ENCODE measurements at places on chromosomes 6 and 20.

DNA sequence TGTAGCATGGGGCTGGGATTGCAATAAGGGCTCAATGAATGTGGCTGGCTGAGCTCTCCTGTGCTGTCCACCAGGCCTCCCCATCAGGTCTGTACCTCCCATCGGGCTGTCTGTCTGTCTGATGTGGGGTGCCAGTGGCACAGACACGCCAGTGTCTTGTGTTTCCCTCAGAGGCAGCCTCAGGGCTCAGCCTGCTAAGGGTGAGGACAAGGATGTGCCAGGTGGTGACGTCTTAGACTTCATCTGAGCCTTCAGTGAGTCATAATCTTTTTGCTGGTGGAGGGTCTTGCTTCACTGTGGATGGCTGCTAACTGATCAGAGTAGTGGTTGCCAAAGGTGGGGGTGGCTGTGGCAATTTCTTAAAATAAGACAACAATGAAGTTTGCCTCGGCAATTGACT lies 194.7 kb downstream of the NRN1 start:
- DNase-seq = no peak

DNA sequence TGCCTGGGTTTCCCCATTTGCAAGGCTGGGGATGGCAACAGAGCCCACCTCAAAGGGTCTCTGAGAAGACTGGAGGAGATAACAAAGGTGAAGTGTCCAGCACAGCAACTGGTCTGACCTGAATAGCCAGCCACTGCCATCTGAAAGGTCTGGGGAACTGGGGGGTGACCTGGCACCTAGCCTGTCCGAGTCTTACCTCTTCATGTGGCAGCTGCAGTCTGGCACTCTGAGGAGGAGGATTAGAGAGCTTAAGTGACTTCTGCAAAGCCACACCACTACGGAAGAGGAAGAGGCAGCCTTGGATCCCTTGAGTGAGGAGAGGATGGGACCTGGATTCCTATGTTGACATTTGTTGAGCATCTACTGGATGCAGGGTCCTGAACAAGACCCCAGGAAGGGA lies 22.2 kb downstream of the C20orf203 start:
- DNase-seq = peak; percentile 44

- DNase-seq = no peak
Observed at GRCh38 chr6:43426928-43427405, 374 bp upstream of the ABCC10 start.

- no peak for DNase-seq
Observed at GRCh38 chr20:16810216-16810615, 62.1 kb downstream of the OTOR start.

DNA sequence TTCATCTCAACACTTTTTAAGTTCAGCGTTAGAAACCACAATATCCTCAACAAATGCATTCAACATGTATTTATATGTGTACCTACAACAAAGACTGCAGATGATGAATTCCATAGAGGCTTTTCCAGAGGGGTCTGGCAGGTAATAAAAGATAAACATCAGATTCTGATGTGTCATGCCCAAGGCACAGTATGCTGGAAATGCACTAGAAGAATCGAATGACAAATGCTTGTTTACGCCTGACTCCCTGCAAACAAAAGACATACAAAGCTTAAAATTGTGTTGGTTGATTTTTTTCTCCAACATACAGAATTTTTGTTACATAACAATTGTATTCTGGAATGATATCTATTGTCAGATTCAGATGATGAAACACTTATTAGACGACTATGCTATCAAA lies at the start of gene LGSN:
TSS of gene LGSN (minus strand) at position 45 of the 400 bp plus-strand sequence. CDS start at position 5, 40 bp downstream.
- DNase-seq = no peak

- no peak for DNase-seq
Observed at GRCh38 chr6:109383438-109383940, 1.2 kb upstream of the CD164 start.

GRCh38 chr6:109896341-109896740 lies 81.8 kb upstream of the GPR6 start:
- DNase-seq = no peak

DNA sequence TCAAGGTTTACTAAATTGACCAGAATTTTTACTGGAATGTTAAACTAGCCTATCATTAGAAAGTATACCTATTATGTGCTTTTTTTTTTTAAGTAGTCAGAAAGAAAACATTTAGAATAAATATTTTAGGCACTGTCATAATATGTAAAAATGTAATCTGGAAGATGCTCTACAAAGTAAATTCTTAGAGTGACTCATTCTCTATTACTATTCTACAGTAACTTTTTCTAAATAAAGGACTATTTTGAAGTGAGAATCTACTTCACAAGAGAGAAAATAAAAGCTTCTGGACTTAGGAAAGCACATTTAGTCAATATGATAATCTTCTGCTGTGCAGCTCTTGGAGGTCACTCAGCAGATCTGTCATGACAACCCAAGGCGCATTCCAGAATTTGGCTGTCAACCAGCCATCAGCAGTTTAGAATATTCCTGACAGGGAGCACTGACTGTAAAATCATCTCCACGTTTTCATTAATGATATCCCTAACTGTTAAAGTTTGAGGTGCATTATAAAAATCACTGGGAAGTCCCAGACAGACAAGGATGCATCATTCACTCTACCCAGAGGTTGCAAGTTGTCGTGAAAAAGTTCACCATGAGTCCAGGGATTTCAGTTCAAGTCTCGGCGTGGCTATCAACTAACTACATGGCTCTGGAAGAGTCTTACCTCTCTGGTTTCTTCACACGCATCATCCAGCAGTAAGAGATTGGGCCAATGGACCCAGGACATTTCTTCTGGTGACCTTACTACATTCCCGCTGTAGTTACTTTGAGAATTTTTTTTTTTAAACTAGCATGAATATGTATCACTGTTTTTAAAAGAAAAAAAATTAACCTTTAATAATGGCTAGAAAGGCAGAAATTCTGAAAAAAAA lies 374.9 kb downstream of the GJA1 start:
- DNase-seq = no peak

DNA sequence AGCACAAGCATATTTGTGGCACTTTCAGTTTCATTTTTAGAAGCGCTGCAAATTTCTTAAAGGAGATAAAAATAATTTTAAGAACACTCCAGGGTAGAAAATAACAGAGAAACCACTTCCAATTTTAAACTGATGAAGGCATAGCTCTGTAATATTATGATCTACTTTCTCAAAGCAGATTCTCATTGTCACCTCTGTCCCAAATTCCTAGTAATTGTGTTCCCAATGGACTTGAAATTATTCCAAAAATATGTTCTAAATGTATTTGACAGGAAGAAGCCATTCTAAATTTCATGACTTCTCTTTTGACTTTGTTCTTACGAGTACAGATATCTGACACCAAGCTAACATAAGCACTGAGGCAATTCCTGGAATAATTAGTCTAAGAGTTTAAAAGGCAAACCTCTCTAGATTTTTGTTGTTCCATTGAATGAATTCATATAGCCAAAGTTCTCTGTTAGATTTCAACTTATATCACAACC lies 140.2 kb upstream of the CARMIL1 start:
- no peak for DNase-seq

DNA sequence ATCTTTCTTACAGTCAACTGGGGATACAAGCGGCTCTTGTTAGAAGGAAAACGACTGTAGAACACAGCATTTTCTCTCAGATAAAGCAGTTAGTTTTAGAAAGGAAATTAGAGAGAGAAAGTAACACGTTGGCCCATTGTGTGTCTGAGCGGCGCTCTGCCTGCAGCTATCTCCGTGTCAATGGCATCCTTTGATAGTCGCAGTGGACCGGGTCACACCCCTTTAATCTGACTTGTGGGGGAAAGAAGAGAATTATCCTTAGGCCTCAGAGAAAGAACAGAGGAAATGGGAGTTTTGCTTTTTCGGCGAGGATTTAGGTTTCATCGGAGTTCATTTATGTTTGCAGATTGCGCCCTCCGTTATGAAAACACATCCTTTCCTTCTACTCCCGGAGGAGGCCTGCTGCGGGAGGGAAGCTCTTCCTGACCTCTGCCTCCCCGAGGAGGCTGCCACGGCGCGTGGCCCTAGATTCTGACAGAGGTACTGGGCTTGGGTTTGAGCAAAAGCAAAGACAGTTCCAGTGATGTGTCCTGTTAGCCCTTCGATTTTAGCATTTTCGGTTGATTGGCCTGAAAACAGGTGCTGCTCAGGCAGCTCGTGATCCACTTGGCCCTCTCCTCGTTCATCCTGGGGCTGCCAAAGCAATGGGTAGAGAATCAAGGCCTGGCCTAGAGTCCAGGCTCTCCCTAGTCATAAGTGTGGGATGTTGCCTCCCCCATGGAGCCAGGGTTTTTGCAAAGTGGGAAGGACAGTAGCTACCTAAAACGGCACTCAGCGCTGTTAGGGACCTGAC lies 74.9 kb downstream of the ZDHHC14 start:
- no peak for DNase-seq

DNA sequence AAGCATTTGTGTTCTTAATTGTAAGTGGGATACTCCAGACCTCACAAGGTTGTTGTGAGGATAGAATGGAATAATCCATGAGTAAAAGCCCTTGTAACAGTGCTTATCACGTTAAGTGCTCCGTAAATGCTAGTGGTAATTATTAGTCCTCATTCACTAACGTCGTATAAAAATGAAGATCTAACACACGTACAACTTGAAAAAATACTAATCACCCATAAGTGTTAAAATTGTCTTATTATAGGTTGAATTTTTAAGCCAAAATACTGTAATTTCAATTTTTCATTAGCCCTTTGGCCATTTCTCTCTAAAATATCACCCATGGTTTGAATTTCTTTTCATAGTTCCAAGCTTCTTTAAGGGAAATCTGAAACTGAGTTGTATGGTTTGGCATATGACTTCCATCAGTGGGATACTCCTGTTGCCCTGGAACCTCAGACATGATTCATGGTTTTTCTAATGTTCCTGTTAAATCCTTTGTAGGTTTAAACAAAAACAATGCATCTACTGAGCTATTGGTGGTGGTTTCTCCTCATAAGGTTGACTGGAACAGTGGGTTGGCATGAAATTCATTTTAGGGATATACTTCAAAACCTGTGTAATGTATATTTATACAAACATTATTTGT lies 19.1 kb downstream of the XRN2 start:
- DNase-seq = peak; percentile 60

- no peak for DNase-seq
Observed at GRCh38 chr6:164108869-164109769, 694.6 kb downstream of the QKI start.

GRCh38 chr6:24436979-24437378 lies 34.2 kb downstream of the MRS2 start:
- DNase-seq = no peak

DNA sequence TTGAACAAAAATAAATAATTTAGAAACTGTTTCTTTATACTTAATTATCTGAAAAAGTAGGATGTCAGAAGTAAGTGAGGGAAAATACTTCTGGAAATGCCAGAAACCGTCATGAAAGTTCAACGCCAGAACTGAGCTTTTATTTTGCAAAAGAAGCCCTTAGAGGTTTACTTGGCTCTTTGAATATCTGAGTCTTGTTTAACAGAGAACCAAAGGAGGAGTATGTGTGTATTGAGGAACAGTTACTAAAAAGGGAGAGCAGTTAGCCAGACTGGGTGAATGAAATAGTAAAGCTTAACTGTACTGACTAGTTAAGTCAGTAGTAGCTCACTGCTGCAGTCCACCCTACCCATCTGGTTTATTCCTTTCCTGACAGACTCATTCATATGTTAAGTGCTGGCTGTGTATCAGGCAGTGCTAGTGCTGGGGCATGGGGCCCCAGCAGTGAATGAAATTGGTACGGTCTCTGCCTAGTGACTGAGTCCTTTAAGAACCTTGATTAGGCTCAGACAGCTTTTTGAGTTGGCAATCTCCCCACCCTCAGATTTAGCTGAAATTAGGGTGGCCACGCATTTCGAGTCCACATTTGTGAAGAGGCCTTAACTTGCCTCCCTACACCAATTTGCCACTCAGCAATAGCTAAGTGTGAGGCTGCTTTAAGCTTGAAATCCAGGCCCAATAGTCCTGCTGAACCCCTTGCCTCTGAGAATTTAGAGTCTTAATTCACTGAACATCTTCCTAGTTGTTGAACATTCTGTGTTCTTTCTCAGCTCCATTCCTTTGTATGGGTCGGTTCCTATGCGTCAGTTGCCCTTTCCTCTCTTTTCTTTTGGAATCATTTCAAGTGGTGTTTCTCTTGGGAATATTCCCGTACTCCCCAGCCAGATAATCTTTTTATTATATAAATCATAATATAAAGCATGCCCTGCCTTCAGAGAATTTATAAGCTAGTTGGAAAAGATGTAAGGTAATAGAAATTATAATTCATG lies 20.2 kb downstream of the MAP3K4 start:
- no peak for DNase-seq

GRCh38 chr6:160427312-160428068 lies 79.3 kb downstream of the SLC22A3 start:
- DNase-seq = no peak

GRCh38 chr6:98560418-98560817 lies 274.0 kb upstream of the POU3F2 start:
- DNase-seq = no peak

GRCh38 chr6:40419377-40419776 lies 167.8 kb downstream of the LRFN2 start:
- no peak for DNase-seq
